ENCODE measurements at places on chromosomes 12 and 14.
A peak's percentile ranks its signal among the peaks of the same experiment; 100 is the strongest.

GRCh38 chr12:117313926-117314325 lies 47.5 kb downstream of the NOS1 start:
- DNase-seq, result no peak

DNA sequence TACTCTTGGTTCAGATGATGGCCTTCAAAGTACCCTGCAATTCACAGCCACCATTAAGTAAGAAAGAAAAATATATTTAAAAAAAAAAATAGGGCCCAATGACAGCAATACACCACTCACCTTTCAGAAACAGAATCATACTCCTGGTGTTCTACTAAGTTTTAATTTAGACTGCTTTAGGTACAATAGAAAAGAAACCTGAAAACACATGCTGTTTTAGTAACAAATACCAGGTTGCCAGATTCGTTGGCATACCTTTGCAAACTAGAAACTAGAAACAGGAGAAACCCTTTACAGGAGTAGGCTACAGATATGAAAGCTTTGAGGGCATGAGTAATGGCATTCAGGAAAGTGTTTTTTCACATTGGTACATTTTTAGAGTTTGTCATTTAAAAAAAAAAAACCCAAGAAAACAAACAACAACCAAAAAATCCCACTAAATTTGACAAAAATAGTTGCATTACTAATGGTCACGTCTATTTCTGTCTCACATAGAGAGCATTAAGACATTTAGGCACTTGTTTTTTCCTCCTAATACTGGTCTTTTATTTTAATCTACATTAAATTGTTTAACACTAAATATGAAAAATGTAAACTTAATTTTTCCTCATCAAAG lies 4.0 kb downstream of the SIX1 start:
- DNase-seq, result no peak

- peak; percentile 16 for DNase-seq
Measured at GRCh38 chr14:101074196-101075024, 170.9 kb upstream of the RTL1 start.

DNA sequence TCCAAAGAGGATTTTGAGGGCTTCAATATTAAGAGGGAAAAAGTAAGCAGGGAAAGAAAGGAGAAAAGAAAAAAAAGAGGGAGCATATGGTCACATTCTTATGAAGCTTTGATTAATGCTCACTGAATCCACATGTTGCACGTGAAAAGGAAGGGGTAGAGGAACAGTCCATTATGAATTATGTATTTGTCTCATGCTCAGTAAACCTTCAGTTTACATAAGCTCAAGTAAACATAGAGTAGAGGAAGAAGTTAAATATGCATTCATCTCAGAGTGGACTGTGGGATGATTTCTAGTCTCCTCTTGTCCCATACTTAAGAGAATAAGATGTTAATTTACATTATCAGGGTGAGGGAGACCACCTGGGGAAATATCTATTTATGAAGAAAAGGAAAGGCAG lies 334.5 kb downstream of the IPO8 start:
- no peak for DNase-seq

DNA sequence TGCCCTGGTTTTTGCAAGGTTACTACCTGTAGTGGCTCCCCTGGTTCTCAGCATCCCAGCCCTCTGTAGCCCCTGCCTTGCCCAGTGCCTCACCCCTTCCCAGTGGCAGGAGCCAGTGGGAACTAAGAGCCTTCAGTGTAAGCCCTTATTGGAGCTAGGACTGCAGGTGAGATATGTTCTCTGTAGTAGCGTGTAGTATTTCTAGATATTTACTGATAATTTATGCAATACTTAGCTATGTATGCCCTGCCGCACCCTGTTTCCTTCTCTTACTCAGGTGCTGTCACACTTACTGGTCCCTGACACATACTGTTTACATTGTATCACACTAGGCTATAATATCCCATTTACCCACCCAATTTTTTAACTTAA lies 3.6 kb downstream of the BMAL2 start:
- no peak for DNase-seq

- DNase-seq, result no peak
Measured at GRCh38 chr14:75926431-75927115, 55.2 kb downstream of the TGFB3 start.

GRCh38 chr14:54435500-54435981 lies 5.6 kb downstream of the CNIH1 start:
- DNase-seq, result no peak

- no peak for DNase-seq
Measured at GRCh38 chr14:53368711-53369201, 215.6 kb upstream of the DDHD1 start.

DNA sequence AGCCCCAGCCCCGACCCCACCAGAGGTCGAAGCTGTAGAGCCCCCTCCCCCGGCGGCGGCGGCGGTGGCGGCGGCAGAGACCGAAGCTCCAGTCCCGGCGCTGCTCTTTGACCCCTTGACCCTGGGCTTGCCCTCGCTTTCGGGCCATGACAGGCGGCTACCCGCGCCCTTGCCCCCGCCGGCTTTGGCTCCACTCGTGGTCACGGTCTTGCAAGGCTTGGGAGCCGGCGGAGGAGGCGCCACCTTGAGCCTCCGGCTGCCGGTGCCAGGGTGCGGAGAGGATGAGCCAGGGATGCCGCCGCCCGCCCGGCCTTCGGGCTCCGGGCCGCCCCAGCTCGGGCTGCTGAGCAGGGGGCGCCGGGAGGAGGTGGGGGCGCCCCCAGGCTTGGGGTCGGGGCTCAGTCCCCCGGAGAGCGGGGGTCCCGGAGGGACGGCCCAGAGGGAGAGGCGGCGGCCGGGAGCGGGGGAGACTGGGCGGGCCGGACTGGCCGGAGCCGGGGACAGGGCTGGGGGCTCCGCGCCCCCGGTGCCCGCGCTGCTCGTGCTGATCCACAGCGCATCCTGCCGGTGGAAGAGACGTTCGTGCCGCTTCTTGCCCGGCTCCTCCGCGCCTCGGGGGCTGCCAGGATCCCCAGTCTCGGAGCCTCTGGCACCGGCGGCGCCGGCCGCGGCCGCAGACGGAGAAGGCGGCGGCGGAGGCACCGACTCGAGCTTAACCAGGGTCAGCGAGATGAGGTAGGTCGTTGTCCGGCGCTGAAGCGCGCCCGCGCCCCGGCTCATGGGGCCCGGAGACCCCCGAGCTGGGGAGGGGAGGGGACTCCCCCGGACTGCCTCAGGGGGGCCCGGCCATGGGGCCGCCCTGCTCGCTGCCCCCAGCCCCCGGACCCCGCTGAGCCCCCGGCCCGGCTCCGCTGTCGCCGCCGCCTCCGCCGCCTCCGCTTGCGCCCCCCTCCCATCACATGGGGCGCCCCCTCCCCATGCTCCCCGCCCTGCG lies 778 bp downstream of the AGAP2 start:
- DNase-seq, result no peak

GRCh38 chr14:30419037-30419436 lies 139.9 kb upstream of the G2E3 start:
- no peak for DNase-seq

DNA sequence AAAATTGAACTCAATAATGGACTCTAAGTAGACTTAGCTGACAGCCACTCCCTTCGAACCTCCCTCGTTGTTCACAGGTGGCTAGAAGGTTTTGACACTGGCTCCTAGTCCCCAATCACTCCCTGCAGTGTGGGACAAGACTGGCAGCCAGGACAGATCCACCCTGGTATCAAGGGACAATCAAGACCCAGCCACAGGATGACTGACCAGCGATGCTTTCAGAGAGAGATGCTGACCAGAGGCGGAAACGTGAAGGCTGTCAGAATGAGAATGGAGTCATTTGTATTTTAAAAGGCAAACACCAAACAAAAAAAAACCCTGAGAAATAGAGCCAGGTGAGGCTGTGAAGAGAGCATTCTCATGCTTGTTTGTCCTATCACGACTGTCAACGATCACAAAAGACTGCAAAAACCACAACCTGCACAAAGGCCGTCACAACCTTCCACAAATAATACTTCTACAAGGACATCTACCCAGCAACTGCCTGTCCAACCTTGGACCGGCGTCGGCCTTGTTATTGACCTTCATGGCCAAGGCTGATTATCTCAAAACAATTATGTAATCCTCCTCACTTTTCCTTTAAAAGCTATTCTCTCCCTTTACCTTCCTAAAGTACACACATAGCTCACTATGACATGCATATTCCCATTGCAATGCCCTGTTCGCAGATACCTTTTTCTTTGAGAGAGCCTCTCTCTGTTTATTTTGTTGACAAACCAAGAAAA lies 13.2 kb downstream of the EIF5 start:
- DNase-seq, result no peak

- DNase-seq, result peak; percentile 69
Measured at GRCh38 chr14:81453166-81453766, 53.1 kb upstream of the STON2 start.

DNA sequence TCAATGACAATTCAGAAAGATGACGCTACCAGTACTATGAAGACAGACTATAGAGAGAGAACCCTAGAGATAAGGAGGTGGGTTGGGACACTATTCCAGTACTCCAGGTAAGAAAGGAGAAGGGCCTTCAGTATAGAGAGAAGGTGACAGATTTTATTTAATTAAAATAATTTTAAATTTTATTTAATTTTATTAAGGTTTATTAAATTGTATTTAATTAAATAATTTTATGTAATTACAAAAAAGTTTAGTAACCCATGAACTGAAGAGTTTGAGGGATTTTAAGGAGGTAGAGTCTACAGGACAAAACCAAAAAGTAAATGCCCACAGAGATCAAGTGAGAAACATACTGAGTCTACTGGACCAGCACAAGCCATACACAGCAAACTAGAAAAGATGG lies 20.3 kb downstream of the TMED10 start:
- no peak for DNase-seq

- no peak for DNase-seq
Measured at GRCh38 chr14:64871344-64871743, 8.4 kb downstream of the SPTB start.

DNA sequence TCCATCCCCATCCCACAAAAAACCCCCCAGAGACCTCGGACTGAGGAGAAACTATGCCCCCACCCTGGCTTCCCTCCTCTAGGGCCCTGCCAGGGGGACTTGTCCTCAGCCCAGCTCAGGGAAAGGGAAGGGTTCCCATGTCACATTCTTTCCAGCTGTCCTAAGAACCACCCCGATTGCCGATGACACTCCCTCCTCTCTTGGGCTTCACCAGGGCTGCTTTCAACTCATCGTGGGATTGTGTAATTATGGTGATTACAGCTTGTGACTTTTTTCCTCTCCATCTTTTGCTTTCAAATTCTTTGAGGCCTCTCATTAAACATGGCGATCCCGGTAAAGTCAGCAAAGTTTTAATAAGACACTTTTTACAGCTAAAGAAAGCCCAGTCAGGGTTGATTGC lies 344.0 kb downstream of the DPF3 start:
- no peak for DNase-seq

DNA sequence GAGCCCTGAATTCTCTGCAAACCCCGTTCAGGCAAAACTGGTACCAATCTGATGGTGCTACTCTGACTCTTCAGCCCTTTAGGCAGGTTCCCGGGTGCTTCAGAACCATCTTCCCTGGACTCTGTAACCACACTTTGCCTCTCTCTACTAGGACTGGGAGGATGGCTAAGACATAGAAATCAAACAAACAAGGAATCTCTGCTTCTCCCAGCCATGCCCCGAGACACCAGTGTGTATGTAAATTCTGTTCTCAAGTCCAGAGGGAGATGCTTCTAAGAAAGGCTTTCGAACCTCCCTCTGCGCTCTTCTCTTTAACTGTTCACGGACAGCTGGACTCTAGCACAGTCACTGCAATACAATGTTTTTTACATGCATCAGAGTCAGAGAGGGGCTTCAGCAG lies 1.9 kb upstream of the KCNK10 start:
- DNase-seq, result no peak

DNA sequence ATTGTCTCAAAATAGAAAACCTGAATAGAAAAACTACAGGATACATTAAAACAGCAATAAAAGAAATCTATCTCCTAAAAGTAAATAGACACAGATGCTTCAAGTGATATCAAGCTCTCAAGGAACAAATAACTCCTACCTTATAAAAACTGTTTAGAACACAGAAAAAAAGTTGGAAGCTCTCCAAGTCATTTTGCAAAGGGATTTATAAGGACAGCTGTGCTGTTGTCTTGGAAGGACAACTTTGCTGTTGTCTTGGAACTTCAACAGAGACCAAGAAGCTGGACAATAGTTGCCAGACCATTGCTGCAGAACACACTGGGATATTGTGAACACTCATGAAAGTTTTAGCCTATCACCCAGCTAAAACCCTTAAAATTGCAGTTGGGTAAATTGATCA lies 780.7 kb downstream of the FLRT2 start:
- DNase-seq, result no peak

- DNase-seq, result no peak
Measured at GRCh38 chr12:53862206-53862605, 76.4 kb upstream of the HOXC13 start.

- no peak for DNase-seq
Measured at GRCh38 chr14:66444271-66444927, 41.8 kb upstream of the CCDC196 start.

- no peak for DNase-seq
Measured at GRCh38 chr12:65607401-65607841, 216.9 kb upstream of the HMGA2 start.

DNA sequence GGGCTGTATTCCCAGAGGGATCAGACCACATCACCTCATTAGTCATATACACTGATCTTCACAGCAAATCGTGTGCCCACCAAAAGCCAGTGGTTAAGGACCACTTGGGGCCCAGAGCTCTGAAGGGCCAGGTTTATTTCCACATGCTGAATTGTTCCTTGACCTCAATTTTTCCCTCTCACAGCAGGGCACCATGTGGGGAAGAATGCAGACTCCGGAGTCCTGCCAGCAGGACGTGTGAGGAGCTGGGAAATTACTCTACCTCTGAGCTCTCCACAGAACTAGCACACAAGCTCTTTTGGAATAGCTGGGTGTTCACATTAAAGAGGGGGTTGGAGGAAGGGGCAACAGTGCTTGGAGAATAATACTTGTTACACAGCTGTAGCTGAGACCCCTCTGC lies 57.6 kb upstream of the SEL1L start:
- no peak for DNase-seq

DNA sequence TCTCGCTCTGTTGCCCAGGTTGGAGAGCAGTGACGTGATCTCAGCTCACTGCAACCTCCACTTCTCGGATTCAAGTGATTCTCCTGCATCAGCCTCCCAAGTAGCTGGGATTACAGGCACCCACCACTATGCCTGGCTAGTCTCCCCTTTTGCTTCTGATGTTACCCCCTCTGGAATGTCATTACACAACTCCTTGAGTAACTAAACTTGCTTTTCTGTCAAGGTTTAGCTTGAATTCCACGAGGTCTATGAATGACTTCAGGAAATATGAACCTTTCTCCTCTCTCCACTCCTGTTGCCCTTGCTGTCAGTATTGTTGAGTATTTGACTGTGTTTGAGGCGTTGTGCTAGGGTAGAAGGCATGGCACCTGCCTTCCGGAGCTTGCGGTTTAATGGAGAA lies 16.8 kb upstream of the RTRAF start:
- no peak for DNase-seq

GRCh38 chr14:35689000-35689460 lies 120.1 kb downstream of the RALGAPA1 start:
- DNase-seq, result no peak

- DNase-seq, result no peak
Measured at GRCh38 chr14:86168371-86168770, 638.4 kb downstream of the FLRT2 start.

All from activated CD8-positive, alpha-beta memory T cell treated with anti-CD3 and anti-CD28 coated beads, Interleukin-2, amount 10 ng/mL, durations not matched to agents 7 days and 5 days (primary cell).